Endothelial cell of umbilical vein (primary cell): ENCODE measurements at places on chromosomes 7 and 10. TPM values are rescaled to one million over a fixed set of nuclear protein-coding genes. Genes with fewer than 3 reads are reported as not detected.

- DNase-seq: no peak
These were observed 9.2 kb downstream of the ZNF394 start for GRCh38 chr7:99490878-99491277.

DNA sequence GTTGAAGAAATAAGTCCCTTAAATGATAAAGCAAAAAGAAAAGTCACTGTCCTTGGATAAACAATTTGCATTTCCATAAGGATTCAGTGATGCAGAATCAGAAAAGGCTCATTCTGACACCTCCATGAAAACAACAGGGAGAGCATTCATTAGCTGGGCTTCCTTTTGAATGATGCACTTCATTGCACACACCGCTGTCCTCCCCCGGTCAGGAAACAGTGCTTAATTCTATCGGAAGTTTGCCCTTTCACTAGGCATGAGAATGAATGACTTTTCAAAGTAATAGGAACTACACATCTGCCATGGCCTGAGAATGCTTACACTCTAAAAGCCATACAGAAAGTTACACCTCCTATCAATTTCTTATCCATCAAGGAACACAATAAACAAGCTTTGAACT is 4.2 kb downstream of the PCDH15 start:
- peak; percentile 6 for DNase-seq

The ZNF425 gene
- total RNA-seq: 0.93 and 2.0 TPM in 2 replicates

The PILRB gene
- total RNA-seq: 36.5 and 42.5 TPM in 2 replicates

The TAS2R5 gene
- 0.85 and 2.0 TPM in 2 replicates for total RNA-seq

- no peak for DNase-seq
These were observed 6.2 kb upstream of the IFIT2 start for GRCh38 chr10:89295597-89295996.

DNA sequence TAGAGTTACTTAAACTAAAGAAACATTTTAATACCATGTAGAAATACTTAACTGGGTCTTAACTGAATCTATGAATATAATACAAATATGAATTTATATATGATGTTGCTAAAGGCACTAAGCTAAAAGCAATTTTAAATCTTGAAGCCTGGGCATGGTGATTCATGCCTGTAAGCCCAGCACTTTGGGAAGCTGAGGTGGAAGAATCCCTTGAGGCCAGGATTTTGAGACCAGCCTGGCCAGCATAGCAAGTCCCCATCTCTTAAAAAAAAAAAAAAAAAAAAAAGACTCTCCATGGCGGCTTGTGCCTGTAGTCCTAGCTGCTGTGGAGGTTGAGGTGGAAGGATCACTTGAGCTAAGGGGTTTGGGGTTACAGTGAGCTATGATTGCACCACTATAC is 95.3 kb downstream of the CCSER2 start:
- no peak for DNase-seq

The TRRAP gene
- 39.8 and 45.8 TPM in 2 replicates for total RNA-seq

DNA sequence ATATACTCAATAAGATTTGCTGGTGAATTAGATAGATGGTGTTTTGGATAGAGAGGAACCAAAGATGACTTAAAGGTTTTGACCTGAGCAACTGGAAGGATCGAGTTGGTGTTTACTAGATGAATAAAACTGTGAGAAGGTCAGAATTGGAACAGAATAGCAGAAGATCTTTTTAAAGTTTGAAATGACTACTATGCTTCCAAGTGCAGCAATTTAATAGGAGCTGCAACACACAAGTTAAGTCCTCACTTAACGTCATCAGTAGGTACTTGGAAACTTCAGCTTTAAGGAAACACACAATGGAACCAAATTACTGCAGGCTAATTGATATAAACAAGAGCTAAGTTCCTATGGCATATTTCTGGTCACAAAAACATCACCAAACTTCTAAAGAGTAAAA is 86.5 kb downstream of the RTKN2 start:
- no peak for DNase-seq

DNA sequence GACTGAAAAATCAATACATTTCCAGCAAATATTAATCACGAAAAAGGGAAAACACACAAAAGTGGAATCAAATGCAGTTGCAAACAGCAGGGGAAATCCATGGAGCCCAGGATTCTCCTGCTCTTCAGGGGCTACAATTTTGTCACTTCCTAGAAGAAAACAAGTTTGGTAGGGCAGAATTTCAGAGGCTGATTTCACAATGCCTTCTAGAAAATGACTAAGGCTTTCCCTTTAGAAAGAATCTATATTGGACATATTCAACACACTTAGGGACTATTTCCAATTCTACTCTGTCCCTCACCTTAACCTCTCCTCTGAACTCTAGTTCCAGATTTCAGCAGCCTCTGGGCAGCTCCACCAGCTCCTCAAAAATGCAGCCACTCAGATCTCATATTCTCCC is 111.3 kb downstream of the HECTD2 start:
- no peak for DNase-seq

The HGF gene
- 0.15 and 0.35 TPM in 2 replicates for total RNA-seq

DNA sequence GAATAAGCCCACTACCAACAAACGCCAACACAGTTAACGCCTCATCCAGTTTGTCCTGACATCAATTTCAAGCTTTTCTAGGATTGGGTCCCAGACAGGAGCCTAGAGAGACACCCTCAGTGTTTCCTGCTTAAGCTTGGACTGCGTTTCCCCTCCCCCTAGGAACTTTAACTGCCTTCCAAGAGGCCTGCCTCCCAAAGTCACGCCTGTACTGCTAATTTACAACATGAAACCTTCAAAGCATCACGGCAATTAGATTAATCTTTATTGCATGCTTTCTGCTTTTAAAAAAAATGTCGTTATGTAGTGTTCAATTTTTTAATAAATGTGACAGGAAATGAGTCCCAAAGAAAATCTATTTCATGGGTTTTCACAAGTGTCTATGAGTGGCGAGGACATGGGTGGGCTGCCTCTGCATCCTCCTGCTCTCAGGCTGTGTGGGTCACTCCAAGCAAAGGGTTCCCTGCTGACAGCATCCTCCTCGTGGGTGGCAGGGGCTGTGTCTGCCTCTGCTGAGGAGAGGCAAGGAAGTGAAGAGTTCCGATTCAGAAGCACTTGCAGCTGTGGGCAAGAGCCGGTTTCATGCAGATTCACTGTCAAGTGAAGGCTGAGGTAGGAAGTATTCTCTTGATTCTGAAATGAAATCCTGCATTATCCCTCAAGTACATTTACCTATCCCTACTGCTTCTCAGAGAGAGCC is 193.0 kb upstream of the KMT2E start:
- no peak for DNase-seq

The HNRNPH3 gene
- total RNA-seq: 146 and 151 TPM in 2 replicates

DNA sequence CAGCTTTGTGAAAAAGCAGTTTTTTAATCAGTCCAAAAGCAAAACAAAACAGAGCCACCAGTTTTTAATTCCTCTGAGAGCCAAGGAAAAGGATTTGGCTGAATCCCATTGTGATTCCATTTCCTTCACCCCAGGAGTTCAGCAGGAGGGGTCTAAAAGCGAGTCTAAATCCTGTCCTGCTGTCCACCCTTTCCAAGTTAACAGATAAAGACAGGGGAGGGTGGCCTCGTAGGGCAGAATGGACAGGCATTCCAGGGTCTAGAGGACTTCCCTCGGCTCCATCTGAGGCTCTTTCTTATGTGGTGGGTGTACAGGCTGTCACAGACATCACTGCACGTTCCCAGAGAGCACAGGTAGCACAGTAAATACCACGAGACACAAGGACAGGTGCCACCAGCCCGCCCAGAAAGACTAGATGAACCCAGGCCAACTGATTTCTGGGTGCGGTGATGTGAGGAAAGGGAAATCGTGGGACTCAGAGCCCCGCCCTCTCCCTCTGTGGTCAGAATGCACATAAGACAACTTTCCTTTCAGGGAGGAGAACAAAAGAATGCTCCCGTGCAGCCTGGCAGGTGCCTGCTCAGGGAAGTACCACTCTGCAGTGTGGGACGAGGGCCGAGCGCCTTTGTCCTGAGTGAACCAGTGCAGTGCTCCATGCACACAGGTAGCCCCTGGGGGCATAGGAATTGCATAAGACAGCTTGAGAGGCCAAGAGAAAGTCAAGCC is 119.7 kb downstream of the ABLIM1 start:
- no peak for DNase-seq

GRCh38 chr10:24988831-24989640 is 26.9 kb downstream of the ENKUR start:
- no peak for DNase-seq

DNA sequence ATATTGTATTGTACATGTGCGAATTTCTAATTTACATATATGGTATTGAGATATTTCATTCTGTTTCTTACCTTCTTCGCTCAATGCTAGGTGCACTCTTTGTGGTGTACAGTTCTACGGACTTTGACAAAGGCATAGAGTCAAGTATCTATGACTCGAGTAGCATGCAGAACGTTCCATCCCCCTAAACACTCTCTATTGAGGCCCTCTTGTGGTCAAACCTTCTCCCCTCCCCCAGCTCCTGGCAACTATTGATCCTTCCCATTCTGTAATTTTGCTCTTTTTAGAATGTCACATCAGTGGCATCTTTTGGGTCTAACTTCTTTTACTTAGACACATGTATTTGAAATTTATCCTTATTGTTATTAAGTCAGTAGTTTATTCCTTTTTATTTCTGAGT is 30.7 kb upstream of the GDF10 start:
- no peak for DNase-seq

DNA sequence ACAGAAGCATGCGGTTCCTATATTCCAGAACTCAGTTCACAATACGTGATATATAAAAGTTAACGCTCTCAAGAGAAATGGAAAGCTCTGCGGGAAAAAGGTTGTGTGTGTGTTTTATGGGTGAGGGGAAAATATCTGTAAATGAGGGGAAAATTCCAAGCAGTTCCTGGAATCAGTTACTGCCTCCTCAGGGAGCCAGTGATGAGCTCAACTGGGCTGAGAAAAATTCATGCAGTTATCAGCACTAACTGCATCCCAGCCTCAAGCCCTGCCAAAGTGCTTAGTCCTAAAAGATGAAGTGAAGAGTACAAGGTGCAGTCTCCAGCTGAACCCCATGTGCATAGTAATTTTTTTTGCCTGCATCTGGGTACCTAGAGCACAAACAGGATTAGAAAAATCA is 191.9 kb downstream of the CDK14 start:
- DNase-seq: no peak

DNA sequence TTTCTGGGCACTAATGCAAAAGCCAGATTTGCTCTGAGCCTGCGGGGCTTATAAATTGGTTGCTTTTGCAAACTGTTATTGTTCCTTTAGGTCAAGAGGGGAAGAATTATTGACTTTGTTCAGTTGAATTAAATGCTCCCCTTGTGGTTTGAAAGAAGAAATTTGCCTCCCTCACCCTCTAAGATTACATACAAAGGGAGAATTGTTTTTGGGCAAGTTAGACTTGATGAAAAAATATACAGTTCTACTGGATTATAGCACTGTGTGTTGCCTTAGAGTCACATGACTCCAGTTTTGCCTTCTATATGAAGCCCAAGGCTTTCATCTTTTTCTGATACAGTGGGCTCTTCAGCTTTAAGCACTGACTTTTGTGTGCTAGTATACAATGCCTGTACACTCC is 1265.8 kb upstream of the LRRTM3 start:
- DNase-seq: no peak
